ENCODE measurements at places on chromosomes 7 and 10.

- DNase-seq: no peak
Measured at GRCh38 chr10:88500656-88501055, 82.5 kb downstream of the RNLS start.

DNA sequence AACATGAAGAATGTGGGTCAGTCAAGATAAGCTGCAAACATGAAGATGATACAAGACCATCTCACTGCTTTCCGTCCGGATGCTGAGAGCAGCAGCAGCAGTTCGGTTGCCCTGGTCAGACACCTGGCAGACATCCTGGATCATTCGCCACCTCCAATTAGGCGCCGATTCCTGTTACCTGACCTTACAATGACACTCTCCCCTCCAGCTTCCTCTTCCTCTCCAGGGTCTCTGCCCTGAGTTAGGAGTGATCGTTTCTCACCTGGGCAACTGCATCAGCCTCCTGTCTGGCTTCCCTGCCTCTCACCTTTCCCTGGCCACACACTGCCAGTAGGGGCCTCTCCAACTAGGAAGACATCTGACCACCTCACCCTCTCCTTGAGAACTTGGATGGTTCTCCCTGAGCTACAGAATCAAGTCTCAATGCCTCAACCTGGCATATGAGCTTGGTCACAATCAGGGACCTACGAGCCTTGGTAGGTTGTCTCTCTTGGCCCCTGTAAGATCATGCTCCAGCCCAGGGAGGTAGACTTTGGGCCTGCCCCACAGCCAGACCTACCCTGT, 31.4 kb upstream of the ENO4 start:
- DNase-seq: no peak

- DNase-seq: no peak
Measured at GRCh38 chr7:3825491-3825890, 524.4 kb downstream of the SDK1 start.

DNA sequence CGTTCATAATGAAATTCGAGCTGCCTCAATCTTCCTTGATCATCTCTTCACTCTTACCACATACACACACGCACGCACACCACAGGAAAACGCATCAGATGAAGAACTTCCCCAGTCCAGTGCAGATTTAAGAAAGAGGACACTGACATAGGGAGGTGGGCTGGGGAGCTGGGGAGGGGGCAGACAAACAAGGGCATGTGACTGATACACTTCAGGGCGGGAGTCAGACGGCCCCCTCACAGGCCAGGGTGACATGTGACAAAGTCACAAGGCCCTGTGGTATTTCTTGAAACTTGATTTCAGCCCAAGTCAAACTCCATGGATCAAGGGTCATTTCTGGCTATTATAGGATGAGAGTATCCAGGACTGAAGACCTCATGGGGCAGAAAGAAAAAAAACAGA, 82.6 kb downstream of the KCNMA1 start:
- no peak for DNase-seq

GRCh38 chr10:21479570-21480315, 45.7 kb downstream of the SKIDA1 start:
- no peak for DNase-seq

DNA sequence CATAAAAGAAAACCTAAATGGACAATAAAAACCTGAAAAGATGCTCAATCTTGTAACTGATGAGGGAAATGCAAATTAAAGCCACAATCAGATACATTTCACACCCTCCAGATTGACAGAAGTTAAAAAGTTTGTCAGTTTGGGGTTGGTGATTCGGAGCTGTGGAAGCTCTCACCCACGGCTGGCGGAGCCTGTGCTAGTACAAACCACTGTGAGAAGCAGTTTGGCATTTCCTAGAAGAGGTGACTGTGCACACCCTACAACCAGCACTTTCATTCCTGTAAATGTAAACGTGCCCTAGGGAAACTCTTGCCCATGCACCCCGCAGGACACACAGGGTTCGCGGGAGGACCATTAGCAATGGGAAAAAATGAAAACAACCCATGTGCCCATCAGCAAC, 114.1 kb downstream of the BMS1 start:
- no peak for DNase-seq

DNA sequence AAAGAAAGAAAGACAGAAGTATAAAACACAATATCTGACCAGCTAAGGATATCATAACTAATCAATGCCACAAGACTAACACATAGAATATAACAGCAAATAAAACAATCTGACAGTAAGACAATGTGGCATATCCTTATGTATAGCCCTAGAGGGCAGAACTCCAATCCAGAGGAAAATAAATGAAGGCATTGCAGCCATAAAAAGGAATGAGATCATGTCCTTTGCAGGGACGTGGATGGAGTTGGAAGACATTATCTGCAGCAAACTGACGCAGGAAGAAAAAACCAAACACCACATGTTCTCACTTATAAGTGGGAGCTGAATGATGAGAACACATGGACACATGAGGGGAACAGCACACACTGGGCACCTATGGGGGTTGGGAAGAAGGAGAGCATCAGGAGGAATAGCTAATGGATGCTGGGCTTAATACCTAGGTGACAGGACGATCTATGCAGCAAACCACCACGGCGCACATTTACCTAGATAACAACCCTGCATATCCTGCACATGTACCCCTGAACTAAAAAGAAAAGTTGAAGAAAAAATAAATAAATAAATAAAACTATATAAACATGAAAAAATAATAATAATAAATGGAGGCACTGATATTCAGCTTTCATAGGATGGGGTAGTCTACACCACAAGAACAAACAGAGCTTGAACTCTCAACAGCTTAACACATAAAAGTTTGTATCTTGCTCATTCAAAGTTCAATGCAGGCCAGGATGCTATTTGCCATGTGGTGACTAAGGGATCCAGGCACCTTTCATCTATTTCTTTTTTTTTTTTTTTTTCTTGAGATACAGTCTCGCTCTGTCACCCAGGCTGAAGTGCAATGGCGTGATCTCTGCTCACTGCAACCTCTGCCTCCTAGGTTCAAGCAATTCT, 66.1 kb upstream of the KAT6B start:
- DNase-seq: no peak

- DNase-seq: no peak
Measured at GRCh38 chr7:11538751-11539299, 293.2 kb downstream of the THSD7A start.

DNA sequence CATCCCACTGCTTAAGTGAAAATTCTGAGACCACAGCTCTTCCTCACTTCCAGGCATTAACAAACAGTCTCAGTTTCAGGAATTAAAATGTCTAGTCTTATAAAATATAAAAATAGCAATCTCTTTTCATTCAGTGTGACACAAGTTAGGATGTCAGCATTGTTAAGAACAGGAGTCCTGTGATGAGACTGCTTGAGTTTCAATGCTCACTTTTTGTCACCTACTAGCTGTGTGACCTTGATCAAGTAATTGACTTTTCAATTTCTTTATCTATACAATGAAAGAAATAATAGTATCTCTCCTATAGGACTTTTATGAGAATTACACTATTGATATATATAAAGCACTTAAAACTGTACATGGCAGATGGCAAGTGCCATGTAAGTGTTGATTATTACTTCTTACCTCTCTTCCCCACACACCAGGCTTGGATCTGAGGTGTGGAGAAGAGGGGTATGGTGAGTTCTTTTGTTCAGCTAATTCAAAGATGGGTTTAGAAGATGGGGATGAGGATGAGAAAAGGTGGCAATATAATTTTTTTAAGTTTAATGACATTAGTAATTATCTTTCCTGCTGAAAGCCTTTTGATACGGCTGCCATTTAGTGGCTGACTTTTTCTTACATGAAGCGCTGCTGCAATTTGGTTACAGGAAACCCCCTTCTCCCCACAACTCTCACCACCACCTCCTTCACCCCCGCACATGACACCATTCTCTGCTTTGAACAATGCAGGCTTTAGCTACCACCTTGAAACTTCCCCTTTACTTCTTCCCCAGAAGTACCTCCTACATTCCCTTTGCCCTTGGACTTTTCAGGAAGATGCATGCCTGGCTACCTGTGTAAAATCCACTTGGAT, 20.8 kb upstream of the HYAL4 start:
- DNase-seq: no peak

DNA sequence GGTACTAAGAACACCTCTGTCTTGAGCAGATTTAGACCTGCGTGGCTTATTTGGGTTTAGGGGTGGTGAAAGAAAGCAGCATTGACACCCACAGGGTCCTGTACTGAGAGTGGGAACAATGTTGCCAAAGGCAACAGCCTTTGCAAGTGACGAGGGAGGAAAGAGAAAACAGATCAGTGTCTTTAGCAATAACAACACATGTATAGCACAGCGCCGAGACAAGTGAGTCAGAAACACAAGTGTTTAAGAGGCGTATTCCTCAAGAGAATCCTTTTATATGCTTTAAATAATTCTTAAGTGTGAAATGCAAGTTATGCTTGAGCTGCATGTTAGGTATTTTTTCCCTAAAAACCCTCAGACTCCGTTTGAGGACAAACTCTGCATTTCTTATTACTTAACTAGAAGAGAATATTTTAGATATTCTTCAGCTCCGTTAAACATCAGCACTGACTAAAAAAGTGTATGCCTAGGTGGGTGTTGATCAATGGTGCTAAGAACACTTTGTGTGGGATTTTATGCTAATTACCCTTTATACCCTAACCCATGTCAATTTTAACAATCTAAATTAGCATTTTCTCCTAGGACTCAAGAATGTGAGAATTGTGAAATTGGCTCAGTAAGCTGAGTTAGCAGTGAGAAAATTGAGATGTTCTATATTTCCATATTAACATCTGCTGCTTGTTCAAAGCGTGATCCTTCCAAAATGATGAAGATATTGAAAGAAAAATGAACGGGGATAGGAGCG, 1095.4 kb upstream of the CELF2 start:
- DNase-seq: no peak

DNA sequence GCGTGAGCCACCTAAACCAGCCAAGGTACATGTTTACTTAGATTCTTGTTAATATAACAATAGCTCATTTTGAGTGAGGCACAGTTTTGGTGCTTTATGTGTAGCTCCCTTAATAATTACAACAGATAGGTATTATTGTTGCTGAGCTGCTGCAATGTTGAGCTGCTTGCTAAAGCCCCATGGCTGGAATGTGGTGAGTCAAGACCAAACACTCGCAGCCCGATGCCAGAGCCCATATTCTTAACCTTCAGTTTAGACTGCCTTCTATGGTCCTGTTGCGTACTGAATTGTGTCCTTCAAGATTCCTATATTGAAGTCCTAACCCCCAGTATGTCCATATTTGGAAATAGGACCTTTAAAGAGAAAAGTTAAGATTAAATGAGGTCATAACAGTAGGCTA, 407.1 kb downstream of the NEBL start:
- no peak for DNase-seq

DNA sequence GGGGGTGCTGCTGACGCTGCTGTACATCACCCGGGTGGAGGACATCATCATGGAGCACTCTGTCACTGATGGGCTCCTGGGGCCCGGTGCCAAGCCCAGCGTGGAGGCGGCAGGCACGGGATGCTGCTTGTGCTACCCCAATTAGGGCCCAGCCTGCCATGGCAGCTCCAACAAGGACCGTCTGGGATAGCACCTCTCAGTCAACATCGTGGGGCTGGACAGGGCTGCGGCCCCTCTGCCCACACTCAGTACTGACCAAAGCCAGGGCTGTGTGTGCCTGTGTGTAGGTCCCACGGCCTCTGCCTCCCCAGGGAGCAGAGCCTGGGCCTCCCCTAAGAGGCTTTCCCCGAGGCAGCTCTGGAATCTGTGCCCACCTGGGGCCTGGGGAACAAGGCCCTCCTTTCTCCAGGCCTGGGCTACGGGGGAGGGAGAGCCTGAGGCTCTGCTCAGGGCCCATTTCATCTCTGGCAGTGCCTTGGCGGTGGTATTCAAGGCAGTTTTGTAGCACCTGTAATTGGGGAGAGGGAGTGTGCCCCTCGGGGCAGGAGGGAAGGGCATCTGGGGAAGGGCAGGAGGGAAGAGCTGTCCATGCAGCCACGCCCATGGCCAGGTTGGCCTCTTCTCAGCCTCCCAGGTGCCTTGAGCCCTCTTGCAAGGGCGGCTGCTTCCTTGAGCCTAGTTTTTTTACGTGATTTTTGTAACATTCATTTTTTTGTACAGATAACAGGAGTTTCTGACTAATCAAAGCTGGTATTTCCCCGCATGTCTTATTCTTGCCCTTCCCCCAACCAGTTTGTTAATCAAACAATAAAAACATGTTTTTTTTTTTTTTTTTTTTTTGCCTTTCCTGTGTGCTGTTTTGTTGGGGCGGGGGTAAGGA, 55.8 kb downstream of the TSPAN15 start:
- DNase-seq: no peak

- no peak for DNase-seq
Measured at GRCh38 chr7:37853468-37853867, 5.1 kb downstream of the NME8 start.

DNA sequence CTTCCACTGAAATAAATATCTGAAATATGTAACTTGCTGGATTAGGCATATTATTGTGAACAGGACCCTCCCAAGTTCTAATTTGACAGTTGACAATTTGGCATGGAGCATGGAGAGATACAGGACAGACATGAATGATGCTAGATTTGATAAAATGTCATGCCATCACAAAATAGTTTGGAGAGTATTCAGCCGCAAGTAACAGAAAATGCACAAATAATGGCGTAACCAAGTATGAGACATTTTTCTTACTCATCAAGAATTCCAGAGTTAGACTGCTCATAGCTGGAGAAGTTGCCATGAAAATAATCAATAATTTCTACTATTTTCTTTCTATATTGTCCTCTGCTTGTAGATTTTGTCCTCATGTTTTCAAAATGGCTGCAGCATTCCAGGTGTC, 45.5 kb upstream of the GPAM start:
- no peak for DNase-seq

GRCh38 chr10:79146611-79147130, 77.9 kb downstream of the ZMIZ1 start:
- DNase-seq: no peak

DNA sequence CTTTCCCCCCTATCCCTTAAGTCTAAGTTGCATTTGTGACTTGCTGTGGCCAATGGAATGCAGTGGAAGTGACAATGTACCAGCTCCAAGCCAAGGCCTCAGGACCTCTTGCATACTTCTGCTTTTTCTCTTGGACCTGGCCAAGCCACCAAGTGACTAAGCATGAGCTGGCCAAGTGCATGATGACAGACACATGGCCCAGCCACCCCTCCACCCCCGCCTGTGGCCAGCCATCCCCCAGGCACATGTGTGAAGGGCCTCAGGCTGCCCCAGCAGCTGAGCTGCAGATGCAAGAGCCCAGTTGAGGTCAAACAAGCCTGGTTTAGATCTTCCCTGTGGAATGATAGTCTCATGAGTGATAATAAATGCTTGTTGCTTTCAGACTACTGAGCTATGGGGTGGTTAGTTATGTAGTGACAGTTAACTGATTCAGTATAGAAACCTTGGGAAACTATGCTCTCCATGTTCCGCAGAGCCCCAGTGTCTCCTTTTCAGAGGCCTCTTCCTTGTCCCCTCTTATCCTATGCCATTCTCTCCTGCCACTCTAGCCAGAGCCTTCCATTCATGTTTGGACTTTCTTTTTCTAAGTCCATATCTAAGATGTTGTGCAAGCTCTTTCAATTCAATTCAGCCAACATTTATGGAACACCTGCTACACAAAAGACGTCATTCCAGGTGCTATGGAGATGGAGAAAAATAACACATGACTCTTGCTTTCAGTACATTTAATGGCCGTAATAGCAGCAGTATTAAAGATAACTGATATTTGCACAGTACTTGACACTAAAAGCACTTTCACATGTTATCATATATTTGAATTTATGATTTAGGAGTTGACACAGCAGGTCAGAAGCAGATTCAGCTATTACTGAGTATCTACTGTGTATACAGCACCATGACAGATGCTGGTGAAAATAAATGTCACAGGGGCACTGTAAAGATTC, 55.5 kb upstream of the LOXL4 start:
- DNase-seq: no peak

GRCh38 chr7:73638911-73639310, 14.6 kb upstream of the MLXIPL start:
- DNase-seq: no peak

GRCh38 chr10:34689053-34689452, 126.0 kb downstream of the PARD3 start:
- no peak for DNase-seq
